ENCODE measurements at places on chromosomes 16 and 17.

GRCh38 chr17:82435601-82436583 is 14.7 kb downstream of the CYBC1 start:
- no peak for DNase-seq

- DNase-seq, result peak; percentile 72
Measured at GRCh38 chr16:181565-182021, 1.3 kb downstream of the HBQ1 start.

DNA sequence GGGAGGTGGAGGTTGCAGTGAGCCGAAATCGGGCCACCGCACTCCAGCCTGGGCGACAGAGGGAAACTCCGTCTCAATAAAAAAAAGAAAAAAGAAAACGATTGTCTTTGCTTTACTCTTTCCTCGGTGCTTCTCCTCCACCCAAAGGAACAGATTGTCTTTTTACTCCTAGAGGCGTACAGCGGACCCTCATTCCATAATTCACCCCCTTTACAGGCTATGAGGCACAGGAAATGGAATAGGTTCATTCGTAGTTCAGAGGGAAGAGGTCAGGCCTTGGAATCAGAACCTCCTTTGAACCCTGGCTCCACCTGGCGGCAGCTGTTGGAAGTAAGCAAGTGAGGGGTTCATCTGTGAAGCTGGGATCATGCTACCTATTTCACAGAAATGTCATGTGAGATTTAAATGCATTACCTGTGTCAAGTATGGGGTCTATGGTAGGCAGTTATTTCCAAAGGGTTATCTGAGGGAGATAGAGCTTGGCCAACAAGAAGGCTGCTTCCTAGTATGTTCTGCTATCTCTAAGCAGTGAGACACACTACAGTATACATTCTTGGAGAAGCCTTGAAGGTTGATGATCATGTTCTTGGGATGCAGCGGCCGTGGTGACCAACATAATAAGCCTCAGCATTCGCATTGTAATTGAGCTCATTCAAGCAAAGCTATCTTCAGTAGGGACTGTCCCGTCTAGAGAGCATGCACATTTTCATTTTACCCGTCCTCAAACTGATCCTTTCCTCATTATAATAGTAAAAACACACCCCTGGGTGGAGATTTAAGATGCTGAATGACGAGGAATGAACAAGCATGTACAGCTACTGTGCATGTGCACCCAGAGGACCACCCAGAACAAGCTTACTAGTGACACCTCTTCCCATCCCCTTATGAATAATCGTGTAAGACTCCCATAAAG is 18.7 kb upstream of the ZNF689 start:
- peak; percentile 78 for DNase-seq

DNA sequence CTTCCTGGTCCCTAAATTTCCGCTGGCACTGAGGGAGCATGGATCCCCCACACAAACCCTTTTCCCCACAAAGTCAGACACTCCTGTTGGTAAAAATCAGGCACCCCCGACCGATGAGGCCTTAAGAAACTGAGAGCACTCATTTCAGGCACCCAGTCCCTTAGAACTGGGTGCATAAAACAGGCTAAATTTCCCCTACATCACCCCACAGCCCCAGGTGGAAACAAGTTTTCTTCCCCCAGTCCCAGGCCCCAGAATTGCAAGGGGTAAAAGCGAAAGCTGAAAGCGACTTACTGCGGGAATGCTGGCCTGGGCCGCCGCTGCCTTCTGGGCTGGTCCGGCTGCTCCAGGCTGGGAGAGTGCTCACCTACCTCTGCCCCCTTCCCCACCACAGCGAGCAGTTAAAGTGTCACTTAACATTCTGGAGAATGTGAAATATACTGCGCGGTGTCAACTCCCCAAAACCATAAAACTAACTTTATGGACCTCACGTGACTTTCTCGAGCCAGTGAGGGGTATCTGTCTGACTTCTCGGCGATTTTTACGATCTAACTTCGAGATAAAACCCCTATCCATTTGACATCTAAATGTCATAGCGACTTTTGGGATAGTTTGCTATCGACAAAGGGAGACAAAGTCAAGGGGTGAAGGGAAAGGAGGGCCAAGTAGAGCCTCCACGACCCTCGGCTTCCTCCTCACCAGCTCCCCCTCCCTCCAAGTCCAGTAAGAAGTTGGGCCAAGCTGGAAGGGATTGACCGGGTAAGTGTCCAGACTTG is at the start of gene HOXB3:
TSS of gene HOXB3 (minus strand) at position 411 of the 776 bp plus-strand sequence. CDS start 37,767 bp downstream, outside the sequence.
- DNase-seq, result no peak

GRCh38 chr17:66487121-66487520 is 184.7 kb downstream of the PRKCA start:
- DNase-seq, result no peak

DNA sequence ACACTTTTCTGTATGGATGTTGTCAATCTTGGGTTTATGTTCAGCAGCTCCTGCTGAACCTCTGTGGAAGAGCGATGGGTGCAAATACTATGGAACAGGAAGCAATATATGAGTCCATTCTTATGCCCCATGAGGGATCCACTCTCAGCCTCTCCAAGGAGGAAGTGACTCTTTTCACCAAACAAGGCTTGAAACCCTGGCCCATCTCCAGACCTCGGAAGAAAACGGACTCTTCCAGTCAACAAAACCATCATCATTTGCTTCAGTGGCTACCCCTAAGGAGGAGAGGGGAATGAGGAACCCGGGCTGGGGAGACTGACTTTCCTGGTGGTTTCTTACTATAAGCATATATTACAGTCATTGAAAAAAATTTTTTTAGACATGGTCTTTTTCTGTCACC is 206.2 kb downstream of the AXIN2 start:
- DNase-seq, result no peak

DNA sequence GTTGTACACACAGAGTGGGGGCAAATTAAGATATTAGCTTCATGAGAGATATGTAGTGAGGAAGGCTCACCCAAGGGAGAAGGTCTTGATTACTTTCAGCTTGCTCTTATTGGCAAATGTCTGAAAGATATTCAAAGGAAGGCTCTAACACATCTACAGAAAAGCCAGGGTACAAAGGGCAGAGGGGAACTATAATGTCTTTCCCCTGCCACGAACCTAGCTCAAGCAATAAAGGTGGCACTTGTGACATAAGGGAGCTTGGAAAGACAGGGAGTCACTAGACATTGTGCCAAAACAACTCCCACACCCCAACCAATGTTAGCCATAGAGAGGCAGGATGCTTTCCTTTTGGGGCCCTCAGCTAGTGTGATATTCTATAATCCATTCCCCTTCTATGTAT is 52.2 kb upstream of the SOX9 start:
- DNase-seq, result no peak

- no peak for DNase-seq
Measured at GRCh38 chr16:55495616-55496289, 13.1 kb upstream of the LPCAT2 start.

- no peak for DNase-seq
Measured at GRCh38 chr17:3890082-3890877, 2.6 kb downstream of the CAMKK1 start.

DNA sequence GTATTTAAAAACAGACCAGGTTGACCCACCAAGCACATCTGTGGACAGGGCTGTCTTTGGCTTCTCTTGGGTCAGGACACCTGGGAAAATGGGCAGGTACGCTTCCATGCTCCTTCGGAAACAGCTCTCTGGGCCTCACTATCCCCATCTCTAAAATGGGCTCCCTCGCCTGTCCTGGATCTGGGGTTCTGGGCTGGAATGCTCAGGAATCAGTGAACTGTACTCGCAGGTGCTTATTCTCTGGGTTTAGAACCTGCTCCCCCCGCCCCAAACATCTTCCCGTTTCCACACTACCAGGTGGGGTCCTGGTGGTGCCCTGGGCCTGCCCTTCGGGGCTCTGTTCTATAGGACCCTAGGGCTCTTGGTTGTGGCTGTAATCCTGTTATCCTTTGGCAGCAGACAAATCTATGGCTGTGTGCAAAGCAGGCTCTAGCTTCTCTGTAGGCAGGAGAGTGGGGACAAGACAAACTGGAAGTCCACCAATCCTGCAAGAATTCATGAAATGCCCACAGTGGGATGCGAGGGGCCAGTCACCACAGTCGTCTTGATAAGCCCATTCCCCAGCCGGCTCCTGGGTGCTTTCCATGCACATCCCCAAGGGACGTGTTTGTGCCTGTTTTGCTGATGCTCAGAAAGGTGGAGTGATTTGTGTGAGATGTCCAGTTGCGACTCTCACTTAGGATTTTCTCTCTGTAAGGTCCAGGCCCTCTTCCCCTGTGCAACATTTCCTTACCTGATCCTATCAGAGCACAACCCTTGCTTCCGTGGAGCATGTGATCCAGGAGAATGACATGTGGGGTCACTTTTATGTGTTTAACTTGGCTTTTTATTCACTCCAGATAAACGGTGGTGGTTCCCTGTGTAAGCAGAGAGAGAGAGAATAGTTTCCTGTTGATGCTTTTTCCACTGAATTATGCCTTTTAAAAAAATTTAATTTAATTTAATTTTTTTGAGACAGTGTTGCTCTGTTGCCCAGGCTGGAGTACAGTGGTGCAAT is 37.2 kb downstream of the HAPSTR1 start:
- no peak for DNase-seq
